Pancreas (tissue), 10 donors: ENCODE measurements at places on chromosomes 2 and 18.

DNA sequence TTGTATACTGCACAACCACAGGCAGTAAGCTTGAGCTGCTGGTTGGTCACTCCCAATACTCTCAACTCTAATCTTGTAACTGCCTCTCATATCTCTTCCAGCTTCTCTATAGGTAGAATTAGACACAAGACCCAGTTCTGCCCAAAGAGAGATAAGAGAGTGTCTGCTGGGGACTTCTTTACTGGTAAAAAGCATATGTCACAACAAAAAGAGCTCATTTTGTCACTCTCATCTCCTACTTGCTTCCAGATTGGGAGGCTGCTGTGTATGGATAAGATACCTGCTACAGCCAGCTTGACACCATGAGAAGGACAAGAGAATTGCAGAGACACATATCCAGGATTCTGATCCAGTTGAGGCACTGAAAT is 165.2 kb downstream of the PTH2R start:
- no peak for DNase-seq

- no peak for DNase-seq
Observed at GRCh38 chr2:46958431-46959017, 42.9 kb upstream of the MCFD2 start.

DNA sequence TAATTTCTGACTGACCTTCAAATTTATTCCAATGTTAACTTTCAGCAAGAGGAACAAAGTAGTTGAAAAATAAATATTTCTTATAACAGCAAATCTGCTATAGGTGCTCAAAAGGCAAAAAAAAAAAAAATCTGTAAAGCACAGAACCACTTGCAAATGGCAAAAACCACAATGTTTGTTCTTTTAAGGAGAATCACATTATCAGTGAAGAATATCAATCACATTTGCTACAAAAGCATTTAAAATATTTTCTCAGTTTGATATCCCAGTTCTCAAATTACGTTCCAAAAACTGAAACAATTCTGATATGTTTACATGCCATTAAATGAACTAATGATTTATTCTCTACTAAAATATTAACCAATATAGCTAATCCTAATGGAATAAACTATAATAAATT is 163.3 kb downstream of the METTL4 start:
- no peak for DNase-seq

GRCh38 chr2:54360055-54360792 is 95.9 kb upstream of the SPTBN1 start:
- peak; percentile 17 for DNase-seq

- no peak for DNase-seq
Observed at GRCh38 chr2:65130664-65131175, 814 bp upstream of the RAB1A start.

DNA sequence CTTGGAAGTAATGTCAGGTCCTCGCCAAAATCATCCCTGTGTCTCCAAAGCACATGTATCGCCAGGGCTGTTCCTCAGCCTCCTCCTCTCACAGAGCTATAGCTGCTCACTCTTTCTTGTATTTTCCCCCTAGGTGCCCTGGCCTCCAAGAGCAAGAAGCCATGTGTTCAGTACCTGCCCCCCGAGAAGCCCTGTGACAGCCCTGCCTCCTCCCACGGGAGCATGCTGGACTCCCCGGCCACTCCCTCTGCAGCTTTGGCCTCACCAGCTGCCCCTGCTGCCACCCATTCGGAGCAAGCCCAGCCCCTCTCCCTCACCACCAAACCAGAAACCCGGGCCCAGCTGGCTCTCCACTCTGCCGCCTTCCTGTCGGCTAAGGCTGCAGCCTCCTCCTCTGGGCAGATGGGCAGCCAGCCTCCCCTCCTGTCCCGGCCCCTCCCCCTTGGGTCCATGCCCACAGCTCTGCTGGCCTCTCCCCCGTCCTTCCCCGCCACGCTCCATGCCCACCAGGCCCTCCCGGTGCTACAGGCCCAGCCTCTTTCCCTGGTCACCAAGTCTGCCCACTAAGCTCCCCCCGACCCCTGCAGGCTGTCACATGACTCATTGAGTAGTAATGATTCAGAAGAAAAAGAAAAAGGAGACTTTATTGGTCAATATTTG is 18.8 kb downstream of the TGOLN2 start:
- peak; percentile 78 for DNase-seq

DNA sequence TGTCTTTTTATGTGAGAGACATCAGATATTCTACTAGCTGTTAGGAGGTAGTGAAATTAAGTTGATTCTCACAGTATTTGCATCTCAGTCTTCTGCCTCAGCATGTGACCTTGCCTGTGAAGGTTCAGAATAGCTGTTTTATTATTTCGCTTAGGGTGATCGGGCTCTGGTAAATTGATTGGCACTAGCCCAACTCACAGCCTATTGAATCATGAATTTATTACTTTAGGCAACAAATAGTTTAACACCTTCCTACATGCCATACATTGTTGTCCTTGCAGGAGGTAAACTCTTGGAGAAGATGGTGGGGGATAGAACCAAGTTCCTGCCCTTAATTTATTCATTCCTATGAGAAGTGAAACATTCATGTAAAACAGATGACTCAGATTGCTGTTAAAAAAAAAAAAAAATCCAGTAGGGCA is 101.9 kb downstream of the GPD2 start:
- DNase-seq = no peak

- no peak for DNase-seq
Observed at GRCh38 chr18:60746919-60747318, 374.3 kb upstream of the MC4R start.

- DNase-seq = no peak
Observed at GRCh38 chr18:45014047-45014501, 333.4 kb downstream of the SETBP1 start.

GRCh38 chr2:39228413-39229209 is 15.2 kb downstream of the CDKL4 start:
- DNase-seq = no peak

- no peak for DNase-seq
Observed at GRCh38 chr2:227772932-227773331, 27.2 kb downstream of the SCYGR8 start.

DNA sequence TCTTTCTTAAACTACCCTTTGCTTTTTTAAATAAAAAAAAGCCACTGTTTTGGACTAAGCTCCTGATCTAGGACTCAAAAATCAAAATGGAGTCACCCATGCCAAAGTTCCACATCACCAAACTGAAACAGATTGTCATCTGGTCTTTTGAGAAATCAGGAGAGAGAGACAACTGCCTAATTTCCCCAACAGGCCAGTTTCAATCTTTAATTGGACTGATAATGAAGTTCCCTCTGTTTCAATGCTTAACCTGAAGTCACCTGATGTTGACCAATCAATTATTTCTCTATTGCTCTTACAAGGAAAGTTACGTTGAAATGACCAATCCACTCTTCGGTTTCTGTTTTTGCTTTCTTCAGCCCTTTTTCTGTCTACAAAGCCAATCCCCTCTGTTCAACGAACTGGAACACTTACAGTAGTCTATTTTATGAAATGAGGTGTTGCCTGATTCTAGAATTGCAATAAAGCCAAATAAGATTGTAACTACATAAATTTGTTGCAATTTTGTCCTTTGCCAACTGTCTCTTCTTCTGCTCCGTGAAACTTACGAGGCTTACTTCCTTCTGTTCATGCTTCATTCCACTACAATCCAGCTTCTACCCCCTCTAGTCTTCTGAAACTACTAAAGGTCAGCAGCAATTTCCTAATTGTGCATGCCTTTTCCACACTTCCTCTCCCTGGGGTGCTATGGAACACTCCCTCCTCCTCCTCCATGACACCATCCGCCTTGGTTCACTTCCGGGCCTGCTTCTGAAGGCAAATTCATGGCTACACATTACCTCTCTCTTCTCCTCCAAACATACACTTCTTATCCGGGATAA is 95.2 kb upstream of the CD302 start:
- no peak for DNase-seq

DNA sequence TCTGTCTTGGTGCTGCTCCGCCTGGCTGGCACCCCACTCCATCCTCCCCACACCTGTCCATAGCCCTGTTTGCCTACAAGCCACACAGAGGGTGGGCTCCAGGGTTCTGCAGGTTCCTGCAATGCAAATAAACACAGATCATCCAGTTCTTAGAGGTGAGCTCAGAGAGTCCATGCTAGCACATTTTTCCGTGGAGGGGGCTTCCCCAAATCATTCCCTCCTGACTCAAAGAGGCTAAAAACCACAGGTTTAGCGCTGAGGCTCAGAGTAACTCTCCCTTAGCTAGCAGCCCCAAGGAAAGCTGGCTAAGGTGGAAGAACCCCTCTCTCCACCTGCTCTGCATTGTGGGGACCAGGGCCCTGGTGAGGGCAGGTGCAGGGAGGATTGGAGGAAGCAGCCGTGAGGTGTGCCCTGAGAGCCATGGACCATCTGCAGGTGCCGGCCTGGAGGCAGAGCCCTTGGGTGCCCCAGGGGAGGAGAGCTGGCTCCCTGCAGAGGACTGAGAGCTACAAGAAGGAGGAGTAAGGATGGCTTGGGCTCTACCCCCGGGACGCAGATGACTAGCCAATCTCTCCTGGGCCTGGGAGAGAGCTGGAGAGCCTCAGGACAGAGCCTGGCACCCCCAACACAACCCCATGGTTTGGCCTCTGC is 23.8 kb upstream of the TEX44 start:
- no peak for DNase-seq
